ENCODE measurements at places on chromosomes 3 and 15.

DNA sequence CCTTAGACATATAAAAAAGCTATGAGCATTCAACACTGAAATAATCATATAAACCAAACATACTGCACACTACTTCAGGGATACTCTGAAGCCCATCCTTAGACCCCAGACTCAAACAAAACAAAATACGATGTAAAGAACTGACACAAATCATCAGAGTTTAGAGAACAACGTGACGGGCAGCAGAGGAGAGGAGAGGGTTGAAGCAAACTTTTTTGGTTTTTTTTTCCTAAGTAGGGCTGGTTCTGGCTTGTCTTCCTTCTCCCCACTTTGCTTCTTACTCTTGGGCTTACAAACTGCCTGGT lies 34.7 kb downstream of the GAP43 start:
- no peak for DNase-seq

DNA sequence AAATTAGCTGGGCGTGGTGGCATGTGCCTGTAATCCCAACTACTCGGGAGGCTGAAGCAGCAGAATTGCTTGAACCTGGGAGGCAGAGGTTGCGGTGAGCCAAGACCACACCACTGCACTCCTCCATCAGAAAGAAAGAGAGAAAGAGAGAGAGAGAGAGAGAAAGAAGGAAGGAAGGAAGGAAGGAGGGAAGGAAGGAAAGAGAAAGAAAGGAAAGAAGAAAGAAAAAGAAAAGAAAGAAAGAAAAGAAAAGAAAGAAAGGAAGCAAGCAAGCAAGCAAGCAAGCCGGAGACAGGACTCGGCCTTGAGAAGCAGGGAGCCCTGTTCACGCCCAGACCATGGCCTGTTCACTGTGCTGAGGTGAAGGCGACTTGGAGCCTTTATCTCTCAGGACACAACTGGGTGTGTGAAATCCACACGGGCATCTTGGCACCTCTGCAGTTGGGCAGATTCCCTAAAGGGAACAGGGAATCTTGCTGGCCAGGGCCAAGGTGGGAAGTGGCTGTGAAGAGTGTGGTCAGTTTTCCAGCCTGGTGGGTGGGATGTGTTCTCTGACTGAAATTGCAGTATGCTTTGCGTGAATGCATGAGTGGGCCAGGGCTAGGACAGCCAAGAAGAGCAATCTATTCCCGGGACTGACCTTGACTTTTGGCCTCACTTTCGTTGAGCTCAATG lies 90.3 kb downstream of the CORO2B start:
- DNase-seq = no peak

- DNase-seq = no peak
Observed at GRCh38 chr3:151526757-151527156, 65.9 kb upstream of the IGSF10 start.

GRCh38 chr15:45522328-45523165 lies at the start of gene SLC30A4:
TSS of gene SLC30A4 (minus strand) at chr15:45522755. CDS start at chr15:45522354, 401 bp downstream.
- DNase-seq = peak; percentile 65

- DNase-seq = no peak
Observed at GRCh38 chr3:123755501-123755900, 128.6 kb downstream of the MYLK start.

- DNase-seq = no peak
Observed at GRCh38 chr3:4067893-4068292, 235.3 kb upstream of the SETMAR start.

- no peak for DNase-seq
Observed at GRCh38 chr15:62756326-62756994, 286.1 kb upstream of the TPM1 start.

Data from fibroblast of skin of back (primary cell).